T-cell (primary cell): ENCODE measurements at places on chromosomes 6 and 20.

GRCh38 chr6:74871757-74872156 is 334.1 kb downstream of the COL12A1 start:
- DNase-seq: no peak

- DNase-seq: no peak
Measured at GRCh38 chr6:53795340-53795701, 516 bp downstream of the LRRC1 start.

GRCh38 chr20:53875452-53875851 is 194.9 kb downstream of the BCAS1 start:
- DNase-seq: no peak

GRCh38 chr6:125824946-125825771 is 34.4 kb downstream of the NCOA7 start:
- no peak for DNase-seq

GRCh38 chr20:31560746-31561598 is 44.1 kb upstream of the ID1 start:
- no peak for DNase-seq

DNA sequence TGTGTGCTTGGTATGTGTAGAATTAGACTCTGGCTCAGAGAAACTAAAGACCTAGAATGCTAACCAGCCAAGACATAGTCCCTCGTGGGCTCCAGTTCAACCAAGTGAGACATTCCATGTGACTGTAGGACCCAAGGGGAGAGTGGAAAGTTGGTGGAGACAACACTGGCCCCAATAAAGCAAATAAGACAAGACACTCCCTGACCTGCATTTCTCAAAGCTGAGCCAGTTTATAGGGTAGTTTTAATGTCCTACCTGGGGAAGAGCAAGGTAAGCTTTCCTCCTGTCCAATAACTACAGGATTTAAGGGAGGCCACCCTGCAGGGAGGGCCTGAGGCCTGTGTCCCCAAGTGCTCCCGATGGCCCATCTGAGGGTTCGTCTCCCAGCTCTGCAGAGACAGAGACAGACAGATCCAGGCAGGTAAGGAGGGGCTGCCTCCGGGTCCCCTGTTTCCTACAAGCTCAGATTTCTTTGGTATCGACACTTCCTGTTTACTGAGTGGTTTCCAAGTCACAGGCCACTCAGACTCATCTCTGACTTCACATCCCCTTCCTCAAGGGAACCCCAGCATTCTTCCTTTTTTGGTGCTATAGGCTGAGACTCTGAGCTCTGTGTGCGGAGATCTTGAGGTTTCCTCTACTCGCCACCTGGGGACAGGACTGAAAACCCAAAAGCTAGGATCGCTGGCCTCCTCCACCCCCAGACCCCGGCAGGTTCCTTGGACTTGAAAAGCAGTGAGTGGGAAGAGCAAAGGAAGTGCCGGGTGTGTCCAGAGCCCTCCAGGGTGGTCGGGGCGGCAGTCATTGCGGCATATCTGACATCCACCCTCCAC is 92.4 kb downstream of the PRND start:
- peak; percentile 65 for DNase-seq

DNA sequence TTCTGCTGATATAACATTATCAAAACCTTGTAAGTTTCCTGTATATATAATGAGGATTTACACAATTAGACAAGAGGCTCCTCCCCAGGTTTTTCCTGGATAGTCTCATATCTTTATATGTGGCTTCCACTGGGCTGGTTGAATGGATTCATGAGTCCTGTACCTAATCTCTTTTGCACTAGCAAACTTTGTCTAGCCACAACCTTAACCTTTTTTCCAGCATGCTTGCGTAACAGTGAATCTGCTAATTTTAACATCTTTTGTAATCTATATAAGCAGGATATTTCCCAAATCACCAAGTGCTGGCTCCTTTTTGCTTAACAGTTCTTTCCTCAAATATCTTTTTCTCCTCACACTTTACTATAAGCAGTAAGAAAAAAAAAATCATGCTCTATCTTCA is 153.6 kb downstream of the COL21A1 start:
- DNase-seq: no peak

- no peak for DNase-seq
Measured at GRCh38 chr6:89999154-89999553, 104.9 kb downstream of the GJA10 start.

DNA sequence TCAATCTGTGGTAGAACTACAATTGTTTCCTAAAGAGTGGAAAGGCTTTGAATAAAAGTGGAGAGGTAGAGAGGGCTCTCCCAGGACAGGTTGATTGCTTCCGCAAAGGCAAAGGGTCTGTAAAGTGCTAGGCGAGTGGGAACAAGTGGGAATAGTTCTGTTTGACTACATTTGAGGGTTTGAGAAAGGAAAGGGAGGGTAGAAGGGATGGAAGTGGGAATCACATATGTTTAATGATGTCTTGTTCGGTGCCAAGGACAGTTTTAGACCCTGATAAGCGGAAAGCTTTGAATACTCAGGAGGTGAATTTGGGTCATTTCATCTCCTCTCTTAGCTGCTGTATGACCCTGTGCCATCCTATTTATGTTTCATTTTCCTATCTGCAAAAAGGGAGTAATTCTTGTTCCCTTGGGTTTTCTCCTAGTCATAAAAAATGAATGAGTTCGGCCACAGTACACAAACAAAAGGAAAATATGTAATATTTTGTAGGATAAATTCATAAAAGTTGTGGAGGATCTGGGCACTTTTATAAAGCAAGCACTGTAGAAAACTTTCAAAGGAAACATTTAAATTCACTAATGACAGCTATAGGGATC is 1.7 kb upstream of the PIM1 start:
- no peak for DNase-seq

GRCh38 chr6:149895833-149896271 is 2.1 kb downstream of the RAET1E start:
- peak; percentile 22 for DNase-seq

- DNase-seq: no peak
Measured at GRCh38 chr6:82712826-82713225, 349.2 kb downstream of the TPBG start.

DNA sequence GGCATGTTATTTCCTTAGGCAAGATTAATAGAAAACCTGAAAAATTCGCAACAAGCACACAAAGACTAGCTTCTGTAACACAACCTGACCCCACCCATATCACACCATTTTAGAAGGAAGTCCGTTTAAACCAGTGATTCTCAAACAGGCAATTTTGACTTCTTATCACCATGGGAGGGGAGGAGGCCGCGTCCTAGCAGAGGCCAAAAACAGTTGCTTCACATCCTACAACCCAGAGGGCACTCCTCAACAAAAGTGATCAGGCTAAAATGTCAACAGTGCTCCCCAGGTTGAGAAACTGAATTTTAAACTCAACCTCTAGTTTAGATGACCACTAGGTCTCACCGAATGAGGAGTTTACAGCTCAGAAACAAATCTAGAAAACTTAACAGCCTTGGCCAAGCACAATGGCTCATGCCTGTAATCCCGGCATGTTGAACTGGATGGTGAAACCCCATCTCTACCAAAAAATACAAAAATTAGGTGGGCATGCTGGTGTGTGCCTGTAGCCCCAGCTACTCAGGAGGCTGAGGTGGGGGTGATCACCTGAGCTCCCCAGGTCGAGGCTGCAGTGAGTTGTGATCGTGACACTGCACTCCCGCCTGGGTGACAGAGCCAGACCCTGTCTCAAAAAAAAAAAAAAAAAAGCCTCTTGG is 3.4 kb downstream of the SNX5 start:
- no peak for DNase-seq

DNA sequence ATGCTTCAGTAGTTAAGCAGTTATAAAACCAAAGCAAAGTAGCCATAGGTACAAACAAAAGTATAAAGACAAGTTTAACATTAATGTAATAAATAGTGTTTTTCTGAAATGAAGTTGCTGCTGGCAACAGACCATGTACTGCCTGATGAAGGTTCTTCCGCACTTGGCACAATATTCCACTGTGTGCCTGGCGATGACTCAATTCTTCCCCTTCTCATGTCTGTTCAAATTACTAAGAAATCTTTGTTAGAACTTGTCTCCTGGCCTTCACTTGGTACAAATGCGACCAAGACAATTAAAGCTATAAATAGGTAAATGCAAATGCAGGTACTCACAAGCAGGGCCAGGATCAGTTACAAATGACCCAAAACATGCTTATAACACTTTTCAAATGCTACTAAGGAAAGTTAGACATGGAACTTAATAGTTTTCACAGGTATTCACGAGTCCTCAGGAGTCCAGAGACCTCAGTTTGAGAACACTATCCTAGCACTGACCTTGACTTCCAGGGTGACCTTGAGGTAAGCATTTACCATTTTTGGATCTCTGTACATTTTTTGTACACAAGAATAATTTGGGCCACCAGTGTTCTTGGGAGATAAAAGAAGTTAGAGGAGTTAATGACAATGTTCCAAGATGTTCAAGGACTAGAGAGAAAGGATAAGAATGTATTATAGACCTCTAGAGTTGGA is 8.1 kb upstream of the DDR1 start:
- no peak for DNase-seq

- DNase-seq: no peak
Measured at GRCh38 chr20:62607366-62608217, 34.7 kb upstream of the SLCO4A1 start.

- no peak for DNase-seq
Measured at GRCh38 chr20:1964659-1965405, 29.0 kb downstream of the PDYN start.

DNA sequence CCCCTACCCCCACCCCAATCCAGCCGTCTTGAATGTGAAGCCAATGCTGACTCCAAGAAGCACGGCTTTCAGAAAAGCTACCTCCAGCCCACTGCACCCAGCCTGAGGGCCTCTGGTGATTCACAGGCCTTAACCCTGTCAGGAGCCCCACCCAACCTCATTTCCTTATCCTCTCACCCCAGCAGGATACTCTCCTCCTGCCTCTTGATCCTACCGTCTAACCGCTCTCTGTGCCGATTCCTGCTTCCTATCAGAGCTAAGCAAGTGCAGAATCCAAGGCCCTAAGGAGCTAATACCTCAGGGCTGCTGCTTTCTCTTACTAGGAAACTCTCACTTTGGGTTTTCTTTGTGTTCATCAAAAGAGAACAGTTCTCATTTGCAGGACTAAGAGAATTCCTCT is 47.2 kb downstream of the TRERF1 start:
- no peak for DNase-seq

GRCh38 chr20:33009214-33010132 is 2.0 kb downstream of the BPIFB2 start:
- no peak for DNase-seq

DNA sequence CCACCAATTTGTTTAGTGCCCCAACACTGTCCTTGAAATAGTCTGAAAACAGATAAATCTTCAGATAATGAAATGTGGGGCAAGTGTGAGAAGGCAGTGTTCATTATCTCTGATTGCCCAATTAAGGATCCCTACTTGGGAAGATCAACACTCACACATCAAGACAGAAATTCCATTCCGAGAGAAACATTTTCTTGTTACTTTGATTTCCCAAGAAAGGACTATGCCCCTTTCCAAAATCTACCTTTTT is 16.2 kb downstream of the HMGN4 start:
- no peak for DNase-seq

GRCh38 chr6:37243816-37244370 is 13.7 kb upstream of the TBC1D22B start:
- DNase-seq: no peak

DNA sequence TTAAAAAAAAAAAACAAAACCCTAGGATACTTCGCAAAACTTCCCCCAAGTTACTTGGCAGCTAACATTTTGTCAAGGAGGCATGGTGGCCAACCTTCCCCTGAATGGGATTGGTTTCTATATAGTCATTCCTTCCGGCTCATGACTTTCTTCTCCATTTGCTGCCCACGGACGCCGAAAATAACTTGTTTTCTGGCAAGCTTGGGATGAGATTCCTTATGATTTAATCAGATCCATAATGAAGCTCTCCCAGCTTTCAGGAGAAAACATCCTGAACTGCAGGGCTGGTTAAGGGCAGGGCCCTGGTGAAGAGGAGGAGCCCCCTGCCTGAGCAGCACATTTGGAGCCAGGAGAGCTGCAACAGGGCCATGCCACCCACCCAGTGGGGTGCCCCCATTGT is 49.9 kb downstream of the PPP1R16B start:
- DNase-seq: no peak

DNA sequence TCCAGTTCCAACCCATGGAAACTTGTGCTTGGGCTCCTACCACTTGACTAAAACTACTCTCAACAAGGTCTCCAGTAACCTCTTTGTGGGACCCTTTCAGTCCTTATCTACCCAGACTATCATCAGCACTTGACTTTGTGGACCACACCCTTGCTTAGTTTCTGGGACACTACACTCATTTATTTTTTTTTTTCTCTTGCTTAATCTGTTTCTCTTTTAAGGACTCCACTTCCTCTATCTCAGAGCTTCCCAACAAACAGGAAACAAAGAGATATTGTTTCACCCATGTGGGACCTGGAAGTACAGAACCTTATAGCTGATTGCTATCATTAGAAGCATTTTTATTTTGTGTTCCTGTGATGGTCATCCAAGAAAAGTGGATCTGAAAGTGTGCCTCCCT is 28.8 kb upstream of the ME1 start:
- DNase-seq: no peak

DNA sequence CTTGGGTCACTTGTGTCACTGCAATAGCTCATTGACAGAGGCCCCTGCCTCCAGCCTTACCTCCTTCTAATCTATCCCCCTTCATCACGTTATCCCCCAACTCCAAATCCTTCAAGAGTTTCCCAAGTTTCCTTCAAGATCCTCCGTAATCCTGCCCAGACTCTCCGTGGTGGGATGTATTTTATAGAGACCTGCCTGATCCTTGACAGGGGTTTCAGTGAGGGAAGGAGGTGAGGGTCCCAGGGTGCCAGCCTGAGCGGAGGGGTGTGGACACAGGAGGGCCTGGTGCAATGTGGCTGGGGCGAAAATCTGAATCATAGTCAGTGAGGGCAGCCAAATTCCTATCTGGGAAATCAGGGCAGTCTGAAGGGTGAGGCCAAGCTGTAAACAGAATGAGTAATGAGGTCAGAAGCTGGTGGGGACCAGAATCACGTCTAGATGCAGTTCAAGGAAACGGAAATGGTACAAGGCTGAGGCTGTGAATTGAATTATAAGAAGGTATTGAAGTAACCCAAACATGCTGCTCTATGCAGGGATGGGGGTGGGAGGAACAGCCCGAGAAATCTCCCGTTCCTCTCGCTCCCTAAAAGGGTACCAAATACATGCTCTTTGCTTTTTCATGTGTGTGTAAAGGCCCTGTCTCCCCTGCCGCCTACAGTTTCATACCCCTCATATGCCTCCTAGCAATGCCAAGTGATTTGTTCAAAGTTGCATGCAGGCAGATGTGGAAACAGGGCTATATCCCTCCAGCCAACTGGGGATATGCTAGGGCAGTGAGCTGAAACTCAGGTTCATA is 35.4 kb upstream of the PIM1 start:
- no peak for DNase-seq

GRCh38 chr6:132751306-132751705 is 6.4 kb downstream of the VNN2 start:
- no peak for DNase-seq

DNA sequence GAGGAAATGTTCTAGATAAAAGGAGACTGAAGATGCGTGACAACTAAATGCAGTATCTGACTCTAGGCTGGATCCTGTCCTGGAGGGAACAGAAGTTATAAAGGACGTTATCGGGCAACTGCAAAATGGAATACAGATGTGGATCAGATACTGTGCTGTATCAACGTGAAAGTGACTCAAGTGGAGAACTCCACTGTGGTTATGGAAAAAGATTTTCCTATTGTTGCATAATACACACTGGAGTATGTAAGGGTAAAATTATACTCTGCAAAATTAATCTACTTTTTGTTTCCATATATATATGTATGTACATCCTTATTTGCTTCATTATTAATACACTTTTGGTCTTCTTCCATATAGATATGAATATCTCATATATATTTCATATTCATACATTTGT is 654.0 kb downstream of the QKI start:
- no peak for DNase-seq
